CD4-positive, alpha-beta T cell treated with Interleukin-17A for 1 hour (primary cell): ENCODE measurements at places on chromosomes 11 and 22.

DNA sequence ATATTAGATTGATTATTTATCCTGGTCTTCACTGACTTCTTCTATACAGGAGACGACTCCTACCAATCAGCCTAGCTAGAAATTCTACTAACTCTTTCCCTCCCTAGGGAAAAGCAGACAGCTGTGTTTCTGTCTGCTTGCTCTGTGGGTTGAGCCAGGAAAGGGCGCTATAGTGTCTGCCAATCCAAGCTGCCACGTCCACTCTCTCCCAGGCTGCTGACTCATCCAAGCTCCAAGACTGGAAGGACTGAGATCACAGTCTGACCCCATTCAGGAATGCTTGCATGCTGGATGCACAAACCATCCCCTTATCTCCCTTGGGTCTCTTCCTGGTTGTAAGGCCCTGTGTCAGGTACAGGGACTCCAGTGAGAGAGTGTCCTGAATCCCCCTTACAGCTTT is 955.6 kb downstream of the OPCML start:
- DNase-seq = no peak

DNA sequence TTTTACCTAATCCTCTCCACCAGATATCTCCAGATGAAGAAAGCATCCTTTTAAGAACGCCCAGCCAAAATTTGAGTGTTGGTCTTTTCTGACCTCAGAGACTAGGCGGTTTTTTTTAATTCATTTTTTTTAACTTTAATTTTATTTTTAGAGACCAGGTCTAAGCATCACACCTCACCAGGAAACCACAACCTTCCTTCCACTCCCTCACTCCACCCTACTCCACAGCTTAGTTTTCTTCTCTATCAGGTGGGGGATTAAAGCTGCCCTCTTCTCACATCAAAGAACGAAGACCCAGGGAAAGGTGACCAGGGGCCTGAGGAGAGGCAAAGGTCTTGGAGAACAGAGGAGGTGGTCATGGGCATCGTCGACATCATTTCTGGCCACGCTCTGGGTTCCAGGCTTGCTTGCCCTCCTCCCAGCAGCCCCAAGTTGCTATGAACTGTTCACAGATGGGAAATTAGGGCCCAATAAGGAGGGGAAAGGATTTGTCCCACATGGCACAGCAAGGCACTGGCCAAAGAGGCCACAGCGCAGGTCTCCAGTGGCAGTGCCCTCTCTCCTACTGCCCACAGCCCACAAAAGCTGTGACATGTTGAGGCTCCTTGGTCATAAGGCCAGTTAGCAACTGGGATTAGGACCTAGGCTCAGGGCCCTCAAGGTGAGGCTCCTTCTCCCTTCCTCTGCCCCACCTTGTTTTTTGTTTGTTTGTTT is 1.4 kb upstream of the PEX16 start:
- no peak for DNase-seq

DNA sequence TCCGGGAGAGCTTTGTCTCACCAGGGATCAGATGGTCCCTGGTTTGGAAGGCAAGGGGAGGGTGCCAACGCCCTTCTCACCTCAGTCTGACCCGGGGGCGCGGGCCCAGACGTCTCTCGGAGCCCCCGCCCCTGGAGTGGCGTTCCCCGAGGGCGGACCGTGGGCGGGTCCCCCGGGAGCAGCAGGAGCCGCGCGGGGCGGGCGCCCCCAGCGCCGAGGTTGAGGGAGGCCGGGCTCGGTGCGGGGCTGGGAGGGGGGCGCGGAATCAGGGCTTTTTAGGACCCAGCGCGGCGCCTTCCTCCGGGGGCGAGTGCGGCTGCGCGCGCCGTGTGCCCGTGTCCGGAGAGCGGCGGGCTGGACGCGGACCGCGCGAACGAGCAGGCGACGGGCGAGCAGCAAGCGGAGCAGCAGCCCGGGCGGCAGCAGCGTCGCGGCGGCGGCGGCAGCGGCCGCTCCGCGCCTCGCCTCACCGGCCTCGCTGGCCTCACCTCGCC is at the start of gene KCNC1:
TSS of gene KCNC1 (plus strand) at position 364 of the 494 bp plus-strand sequence. CDS start 1,222 bp downstream, outside the sequence.
- DNase-seq = no peak

DNA sequence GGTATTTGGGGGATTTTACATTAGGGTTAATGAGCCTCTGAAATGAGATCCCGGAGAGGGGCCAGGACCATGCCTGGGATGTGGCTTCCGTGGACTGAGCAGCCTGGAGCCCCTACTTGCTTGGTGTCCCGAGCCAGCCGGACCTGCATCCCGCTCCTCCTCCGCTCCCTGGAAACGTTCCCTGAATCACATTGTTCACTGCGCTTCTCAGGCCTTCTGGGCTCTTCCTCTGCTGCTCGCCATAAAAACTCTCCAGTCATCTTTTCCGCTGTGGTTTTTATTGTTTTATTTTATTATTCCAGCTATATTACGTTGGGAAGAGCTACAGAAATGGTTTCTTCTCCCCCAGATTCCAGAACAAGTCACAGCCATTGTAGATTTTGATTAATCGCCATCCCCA is 13.3 kb upstream of the KCNQ1OT1 start:
- no peak for DNase-seq

DNA sequence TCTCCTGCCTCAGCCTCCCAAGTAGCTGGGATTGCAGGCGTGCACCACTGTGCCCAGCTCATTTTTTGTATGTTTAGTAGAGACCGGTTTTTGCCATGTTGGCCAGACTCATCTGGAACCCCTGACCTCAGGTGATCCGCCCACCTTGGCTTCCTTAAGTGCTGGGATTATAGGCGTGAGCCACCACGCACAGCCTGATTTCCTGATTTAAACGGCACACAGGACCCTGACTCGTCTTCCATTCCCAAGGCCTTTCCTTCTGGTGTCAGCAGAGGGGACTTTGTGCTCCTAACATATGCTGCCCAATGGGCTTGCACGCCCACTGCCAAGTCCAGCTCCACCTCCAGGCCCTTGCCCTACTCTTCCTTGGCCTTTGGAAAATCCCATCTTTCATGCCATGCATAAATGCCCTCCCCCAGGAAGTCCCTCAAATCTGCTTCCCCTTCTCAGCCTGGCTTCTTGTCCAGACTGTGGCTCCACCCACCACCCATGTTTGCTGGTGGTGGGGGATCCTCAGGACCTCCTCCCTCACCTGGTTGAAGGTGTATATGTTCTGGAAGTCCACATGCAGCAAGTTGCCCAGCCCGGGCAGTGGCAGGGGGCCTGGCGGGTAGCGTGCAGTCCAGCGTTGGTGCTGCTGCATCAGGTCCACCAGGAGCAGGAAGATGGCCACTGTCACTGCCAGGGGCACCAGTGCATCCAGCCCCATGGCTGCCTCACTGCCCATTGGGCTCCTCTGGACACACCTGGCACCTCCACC is 23.9 kb upstream of the CYP2D6 start:
- DNase-seq = no peak

DNA sequence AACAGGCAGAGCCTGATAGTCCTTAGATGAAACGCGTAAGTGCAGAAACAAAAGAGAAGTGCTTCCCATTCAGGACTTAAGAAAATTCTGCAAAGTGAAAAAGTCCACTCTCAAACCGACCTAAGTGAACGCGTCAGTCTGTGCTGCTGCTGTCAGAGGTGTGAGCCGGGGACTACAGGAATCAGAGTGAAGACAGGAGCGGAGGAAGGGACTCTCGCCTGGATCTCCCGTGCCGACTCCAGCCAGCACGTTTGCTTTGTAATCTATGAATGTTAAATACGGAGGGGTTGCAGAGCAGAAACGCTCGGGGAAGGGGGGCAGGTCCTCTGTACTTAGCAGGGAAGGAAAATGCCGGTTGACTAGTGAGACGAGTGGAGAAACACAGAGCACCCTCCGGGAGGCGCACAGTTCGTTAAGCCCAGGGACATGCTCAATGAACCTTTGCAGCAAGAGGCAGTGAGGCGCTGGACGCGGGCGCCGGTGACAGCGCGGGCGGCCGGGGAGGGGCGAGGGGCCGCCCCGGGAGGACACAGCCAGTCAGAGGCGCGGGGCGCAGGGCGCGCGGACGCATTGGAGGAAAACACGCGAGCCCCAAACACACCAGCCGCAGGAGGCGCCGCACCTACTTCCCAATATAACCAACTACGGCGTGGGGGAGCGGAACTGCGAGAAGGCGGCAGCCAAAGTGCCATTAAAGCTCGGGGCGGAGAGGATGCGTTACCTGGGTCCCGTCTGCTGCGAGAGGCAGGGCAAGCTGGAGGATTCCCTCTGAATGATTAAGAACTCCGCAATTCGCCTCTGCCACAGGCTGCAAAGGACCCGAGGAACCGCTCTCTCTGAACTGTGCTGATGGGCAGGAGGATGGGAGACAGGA is at the start of gene CNTN5:
TSS of gene CNTN5 (plus strand) at position 598 of the 874 bp plus-strand sequence.
- no peak for DNase-seq
